ENCODE measurements at places on chromosomes 4 and X. TPM values are rescaled to one million over a fixed set of nuclear protein-coding genes. Genes with fewer than 3 reads are reported as not detected.

Gene CCDC158
- total RNA-seq, result not detected

Gene EIF2S3
- 281 TPM for total RNA-seq

Gene ADGRA3
- not detected for total RNA-seq

Gene FSTL5
- not detected for total RNA-seq

Gene VGLL1
- total RNA-seq, result not detected

Gene USP17L17
- not detected for total RNA-seq

Gene BEND4
- 14.1 TPM for total RNA-seq

Gene ZNF732
- total RNA-seq, result not detected

All from activated B cell treated with CpG ODN at 0.5 μM for 24 hours (primary cell).